Caki2 (cell line): ENCODE measurements at places on chromosomes 16 and 17. TPM values are rescaled to one million over a fixed set of nuclear protein-coding genes. Genes with fewer than 3 reads are reported as not detected.

DNA sequence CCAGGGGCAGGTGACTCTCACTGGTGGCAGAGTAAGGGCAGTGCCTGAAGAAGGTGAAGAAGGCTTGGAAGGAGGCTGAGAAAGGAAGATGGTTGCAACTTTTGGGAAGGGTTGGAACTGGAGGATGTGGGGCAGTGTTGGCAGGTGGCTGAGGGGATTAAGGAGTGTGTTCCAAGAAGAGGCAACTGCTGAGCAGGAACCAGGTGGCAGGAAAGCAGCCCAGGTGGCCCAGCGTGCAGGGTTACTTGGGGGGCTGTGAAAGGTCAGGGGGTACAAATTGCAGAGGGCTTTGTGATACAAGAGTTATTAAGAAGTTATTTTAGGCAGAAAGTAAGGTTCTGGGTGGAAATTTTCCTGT, 28.6 kb downstream of the WSCD1 start:
- no peak for DNase-seq

The PSMB10 gene
- total RNA-seq = 28.8 and 62.9 TPM in 2 replicates

DNA sequence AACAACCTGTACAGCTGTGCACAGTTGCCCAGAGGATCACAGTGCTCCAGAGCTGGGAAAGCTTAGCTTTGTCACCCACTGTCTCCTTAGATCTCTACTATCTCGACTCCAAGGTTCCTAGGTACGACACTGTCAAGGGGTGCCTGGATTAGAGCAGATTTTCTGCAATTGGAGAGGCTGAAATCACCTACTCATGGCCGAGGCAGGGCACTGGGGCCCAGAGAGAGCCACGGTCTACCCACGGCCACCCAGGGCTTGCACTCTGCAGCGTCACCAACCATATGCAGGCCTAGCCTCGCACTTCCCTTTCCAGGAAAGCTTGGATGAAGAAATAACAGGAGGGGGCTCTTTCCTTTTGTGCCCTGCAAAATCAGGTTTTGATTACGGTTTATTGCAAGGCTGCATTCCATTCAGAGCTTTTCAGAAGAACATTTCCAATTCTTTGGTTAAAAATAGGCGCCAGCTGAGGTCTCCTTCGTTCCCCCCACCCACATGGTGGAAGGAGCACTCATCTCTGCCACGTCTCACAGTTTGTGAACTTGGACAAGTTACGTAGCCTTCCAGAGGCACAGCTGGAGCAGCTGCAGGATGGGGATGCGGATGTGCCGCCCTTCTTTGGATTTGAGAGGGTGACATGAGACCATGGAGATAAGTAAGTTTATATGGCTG, 80.0 kb downstream of the IRX5 start:
- DNase-seq = no peak

The MEOX1 gene
- total RNA-seq = not detected in 2 replicates

The TBC1D3D gene
- total RNA-seq = not detected in 2 replicates

The ZFPM1 gene
- total RNA-seq = 0.35 and 1.3 TPM in 2 replicates

- no peak for DNase-seq
Observed at GRCh38 chr16:89375021-89375420, 115.3 kb downstream of the ANKRD11 start.

DNA sequence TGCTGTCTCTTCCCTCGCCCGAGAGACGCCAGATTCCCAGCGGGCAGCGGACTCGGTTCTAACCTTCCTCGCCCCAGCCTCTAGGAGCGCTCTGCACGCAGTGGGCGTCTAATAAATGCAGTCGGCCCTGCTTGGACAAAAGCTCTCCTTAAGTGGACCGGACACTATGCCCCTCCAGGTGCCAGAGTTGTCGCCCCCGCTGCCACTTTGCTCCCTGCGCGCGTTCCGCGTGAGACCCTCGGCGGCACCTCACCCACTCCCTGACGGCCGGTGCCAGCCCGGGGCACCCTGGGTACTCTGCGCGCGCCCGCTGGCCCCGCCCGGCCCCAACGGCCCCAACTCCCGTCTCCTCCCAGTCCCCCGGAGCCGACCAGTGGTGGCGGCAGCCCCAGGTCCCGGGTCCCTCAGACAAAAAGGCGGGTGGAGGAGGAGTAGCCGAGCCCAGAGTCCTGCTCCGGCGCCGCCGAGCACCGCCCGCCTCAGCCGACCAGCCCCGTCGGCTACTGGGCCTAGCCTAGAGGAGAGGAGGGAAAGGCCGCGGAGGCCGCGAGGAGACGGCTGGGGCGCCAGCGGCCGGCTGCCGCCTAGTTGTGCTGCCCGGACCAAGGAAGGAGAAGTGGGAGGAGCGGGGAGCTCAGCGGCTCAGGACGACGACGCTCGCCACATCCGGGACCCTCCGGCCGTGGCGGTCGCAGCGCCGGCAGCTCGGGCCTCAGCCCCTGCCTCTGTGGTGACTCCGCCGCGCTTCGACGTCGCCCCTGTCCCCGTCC, 123.0 kb downstream of the GOSR1 start:
- DNase-seq = peak; percentile 93

- DNase-seq = peak; percentile 45
Observed at GRCh38 chr17:78709119-78709681, 72.9 kb downstream of the CYTH1 start.

DNA sequence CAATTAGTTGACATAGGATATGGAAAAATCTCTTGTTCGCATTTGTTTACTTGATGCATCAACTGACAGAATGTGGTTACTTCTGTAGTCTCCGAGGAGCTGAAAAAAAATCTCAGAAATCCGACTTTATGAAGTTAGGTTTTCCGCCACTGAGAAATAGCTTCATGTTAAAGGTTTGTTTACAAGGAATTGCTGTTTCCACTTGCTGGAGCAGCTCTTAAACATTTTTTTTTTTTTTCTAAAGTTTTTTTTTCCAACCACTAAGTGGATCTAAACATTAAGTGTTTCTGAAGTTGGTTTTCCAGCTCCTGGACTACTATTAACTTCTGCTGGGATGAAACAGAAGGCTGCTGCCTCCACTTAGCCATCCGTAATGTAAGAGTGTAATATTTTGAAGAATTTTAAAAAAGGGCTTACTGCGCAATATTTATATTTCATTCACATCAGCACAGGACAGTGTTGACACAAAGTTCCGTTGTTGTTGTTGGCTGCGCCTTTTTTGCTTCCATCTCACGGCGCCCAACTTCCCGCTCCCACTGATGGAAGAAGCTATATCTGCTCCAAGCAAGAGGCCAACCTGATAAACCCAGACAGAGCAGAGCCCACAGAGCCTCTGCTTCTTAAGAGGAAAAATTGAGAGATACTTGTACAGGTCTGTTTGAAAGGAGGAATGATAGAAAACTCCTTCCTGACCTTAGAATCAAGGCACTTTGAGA, 167.7 kb upstream of the KCNJ16 start:
- no peak for DNase-seq

GRCh38 chr16:1991135-1991551, 1.4 kb downstream of the SYNGR3 start:
- DNase-seq = no peak

- DNase-seq = no peak
Observed at GRCh38 chr17:61709567-61709966, 118.5 kb upstream of the NACA2 start.

GRCh38 chr16:80027007-80027965, 426.7 kb upstream of the MAF start:
- peak; percentile 95 for DNase-seq

The GINS3 gene
- 8.2 and 17.2 TPM in 2 replicates for total RNA-seq

- DNase-seq = no peak
Observed at GRCh38 chr16:11163761-11164261, 92.2 kb downstream of the SOCS1 start.

- no peak for DNase-seq
Observed at GRCh38 chr16:27273330-27273669, 4.7 kb upstream of the NSMCE1 start.

- DNase-seq = no peak
Observed at GRCh38 chr16:54519161-54519695, 232.6 kb upstream of the IRX3 start.

DNA sequence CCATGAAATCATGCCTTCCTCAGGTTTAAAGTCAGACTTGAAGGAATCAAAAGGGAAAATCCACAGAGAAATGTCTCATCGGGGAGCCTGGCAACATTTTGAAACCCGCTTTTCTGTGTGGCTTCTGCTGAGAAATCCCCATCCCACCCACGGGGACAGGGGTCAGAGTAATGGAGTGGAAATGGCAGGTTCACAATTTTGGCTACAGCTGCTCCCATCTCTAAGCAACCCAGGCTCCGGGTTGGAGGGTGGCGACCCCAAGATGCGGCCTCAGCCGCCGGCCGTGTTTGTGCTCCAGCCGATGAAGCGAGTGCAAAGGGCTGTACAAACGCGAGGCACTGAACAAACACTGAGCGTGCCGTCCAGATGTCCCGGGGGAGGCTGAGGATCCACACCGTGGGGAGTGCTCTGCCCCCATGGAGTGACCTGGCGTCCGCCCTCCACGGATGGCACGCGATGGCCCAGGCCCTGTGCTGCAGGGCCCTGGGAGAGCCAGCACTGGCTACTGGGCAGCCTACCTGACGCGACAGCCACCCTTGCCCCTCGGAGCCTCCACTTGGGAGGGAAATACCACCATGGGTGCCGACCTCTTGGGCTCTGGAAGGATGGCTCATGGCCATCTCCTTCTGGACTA, 22.2 kb downstream of the SLC43A2 start:
- DNase-seq = no peak

The KRTAP9-4 gene
- total RNA-seq = not detected in 2 replicates

The MEIOB gene
- 41.4 and 49.6 TPM in 2 replicates for total RNA-seq

DNA sequence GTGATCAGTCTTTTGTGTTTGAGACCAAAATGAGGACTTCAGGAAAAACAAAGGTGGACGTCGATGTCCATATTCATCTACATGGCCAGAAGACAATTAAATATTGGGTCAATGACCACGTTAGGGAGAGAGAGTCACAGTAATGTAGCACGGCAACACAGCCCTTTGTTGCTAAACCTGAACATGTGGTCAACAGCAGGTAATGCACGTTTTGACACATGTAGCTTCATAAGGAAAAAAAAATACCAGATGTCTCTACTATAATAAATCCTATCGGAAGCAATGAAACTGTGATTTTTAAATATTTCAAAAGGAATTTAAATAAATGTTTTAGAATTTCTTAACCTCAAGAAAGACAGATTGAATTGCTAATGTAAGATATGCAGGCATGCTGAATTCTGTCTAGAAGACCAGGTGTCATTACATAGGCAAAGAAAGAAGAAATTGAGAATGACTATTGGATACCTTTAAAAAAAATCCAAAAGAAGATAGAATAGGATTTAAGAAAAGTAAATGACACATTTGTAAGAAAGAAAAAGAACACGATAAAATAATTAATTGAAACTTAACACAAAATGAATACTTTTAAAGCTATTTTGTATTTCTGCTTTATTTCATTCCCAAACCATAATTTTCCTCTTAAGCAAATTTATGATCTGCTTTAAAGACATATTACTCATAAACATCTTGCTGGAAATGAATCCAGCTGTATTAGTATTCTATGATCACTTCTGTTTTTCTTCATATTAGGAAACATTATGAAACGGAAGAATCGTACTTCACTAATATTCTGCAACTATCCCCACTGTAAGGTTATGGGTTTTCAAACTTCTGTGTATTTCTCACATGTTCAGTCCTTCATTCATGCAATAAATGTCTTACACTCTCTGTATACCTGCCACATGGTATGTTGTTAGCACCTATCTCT, 30.1 kb downstream of the ABCA8 start:
- DNase-seq = no peak

DNA sequence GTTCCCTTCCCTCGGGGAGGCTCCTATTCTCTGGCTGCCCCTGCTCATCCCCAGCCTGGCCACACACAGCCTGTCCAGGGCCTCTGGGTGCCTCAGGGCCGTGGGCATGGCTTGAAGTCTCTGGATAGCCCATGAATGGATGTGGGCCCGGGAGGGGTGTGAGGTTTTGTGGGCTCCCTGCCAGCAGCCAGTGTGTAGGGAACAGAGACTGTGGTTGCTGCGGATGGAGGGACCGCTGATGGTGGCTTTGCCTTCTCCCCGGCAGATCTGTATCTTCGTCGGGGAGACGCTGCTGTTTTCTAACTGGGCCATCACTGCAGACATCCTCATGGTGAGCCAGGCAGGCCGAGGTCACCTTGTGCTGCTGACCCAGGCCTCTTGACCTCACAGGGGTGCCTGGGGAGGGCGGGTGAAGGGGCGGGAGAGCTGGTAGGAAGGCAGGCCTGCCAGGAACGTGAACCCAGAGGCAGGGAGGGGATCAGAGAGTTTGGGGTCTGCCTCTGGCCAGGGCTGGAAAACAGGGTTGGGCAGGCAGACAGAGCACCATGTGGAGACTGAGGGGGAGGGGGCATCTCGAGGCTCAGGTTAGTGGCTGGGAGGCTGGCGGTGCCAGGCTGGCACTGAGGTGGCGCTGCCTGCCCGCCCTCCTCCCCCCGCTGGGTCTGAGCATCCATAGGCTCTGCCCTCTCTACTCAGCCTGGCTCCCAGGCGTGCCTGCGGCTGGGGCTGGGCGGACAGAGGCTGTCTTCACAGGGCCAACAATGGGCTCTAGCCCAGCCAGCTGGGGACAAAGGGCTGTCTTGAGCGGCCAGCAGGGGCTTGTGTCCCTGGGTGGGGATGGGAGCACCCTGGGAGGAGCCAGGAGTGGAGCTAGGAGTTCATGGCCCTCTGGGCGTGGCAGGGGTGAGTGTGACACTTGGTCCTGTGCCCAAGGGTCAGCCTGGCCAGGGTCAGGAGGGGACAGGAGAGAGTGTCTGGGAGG, 21.4 kb downstream of the MYBBP1A start:
- no peak for DNase-seq

DNA sequence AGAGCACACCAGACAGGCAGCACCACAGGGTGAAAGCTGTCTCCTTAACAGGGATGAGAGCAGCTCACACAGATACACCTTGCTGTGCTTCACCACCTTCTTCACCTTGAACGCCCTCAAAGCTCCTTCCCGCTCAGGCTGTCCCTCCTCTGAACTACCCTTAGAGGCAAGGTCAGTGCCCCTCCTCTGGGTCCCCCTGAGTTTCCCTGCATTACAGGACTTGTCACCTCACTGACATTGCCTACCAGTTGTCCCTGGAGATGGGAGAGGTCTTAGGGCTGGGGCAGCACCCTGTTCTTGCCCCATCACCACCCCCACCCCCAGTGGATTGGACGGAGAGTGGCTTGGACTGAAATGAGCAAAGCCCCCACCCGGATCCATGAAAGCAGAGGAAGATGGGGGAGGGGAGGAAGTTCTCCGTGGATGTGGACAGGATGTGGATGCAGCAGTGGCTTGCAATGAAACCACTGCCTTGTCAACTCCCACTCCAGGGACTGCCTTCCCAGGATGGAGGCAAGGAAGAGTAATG, 73.2 kb upstream of the CDH5 start:
- no peak for DNase-seq

The SEPTIN12 gene
- total RNA-seq = 0.78 TPM in 1 of 2 replicates, not detected in the other

The ARRB2 gene
- total RNA-seq = 14.6 and 17.1 TPM in 2 replicates

The NDRG4 gene
- total RNA-seq = 72.1 and 115 TPM in 2 replicates

DNA sequence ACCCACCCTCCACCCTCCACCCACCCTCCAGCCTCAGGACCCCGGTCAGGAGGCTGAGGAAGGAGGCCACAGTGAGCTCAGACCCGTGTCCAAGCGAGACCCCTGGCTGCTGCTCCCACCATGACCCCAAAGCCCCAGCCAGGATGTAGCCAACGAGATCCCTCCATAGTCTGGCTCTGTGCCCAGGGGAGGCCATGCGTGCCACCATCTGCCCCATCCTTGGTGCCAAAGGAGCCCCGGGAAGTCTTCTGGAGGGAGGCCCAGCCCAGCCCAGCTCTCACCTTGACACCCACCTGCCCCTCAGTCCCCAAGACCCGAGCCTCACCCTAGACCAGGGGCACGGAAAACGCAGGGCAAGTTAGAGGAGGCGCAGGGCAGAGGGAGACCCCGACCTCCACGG, 34.2 kb downstream of the PIEZO1 start:
- DNase-seq = no peak

The STH gene
- 1.0 TPM in 1 of 2 replicates, not detected in the other for total RNA-seq

- DNase-seq = no peak
Observed at GRCh38 chr17:30224419-30224960, 11.0 kb downstream of the SLC6A4 start.
